ENCODE measurements at places on chromosomes 16 and 17.
A peak's percentile ranks its signal among the peaks of the same experiment; 100 is the strongest.

GRCh38 chr16:67147437-67148140 lies 3.2 kb downstream of the B3GNT9 start:
- DNase-seq = no peak

GRCh38 chr17:27345141-27345904 lies 51.4 kb downstream of the WSB1 start:
- no peak for DNase-seq

GRCh38 chr16:60731329-60732050 lies 1304.7 kb downstream of the CDH8 start:
- DNase-seq = peak; percentile 49

DNA sequence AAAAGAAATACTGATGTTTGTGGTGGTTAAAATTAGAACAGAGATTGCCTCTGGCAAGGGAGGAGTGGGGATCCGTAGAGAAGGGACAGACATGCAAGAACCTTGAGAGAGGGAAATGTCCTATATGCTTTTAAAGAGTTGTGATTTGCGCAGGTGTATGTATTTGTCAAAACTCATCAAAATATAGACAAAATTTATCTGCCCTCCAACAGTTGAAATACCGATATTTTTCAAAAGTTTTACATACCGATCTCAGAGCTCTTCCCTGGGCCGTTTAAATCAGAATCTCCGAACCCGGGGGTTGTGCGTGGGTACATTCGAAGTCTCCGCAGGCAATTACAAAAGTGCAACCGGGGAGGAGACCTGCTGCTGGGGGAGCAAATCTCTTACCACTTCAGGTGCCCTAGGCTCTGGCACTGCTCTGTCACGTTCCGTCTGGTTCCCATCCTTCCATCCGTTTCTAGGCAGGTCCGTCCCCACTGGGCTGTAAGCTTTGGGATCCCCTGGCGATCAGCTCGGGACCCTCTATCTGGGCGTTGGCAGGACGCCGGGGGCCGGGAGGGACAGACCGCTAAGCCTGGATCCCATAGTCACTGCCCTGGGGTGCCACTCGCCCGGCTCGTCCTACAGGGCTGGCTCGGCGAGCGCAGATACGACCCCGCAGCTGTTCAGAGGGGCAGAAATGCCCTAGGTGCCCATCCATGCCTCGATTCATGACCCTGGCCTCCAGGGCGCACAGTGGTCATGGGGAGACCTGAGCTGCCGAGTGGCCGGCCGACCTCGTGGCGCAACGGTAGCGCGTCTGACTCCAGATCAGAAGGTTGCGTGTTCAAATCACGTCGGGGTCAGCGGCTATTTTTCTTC lies 4.2 kb downstream of the BORCS6 start:
- peak; percentile 70 for DNase-seq

DNA sequence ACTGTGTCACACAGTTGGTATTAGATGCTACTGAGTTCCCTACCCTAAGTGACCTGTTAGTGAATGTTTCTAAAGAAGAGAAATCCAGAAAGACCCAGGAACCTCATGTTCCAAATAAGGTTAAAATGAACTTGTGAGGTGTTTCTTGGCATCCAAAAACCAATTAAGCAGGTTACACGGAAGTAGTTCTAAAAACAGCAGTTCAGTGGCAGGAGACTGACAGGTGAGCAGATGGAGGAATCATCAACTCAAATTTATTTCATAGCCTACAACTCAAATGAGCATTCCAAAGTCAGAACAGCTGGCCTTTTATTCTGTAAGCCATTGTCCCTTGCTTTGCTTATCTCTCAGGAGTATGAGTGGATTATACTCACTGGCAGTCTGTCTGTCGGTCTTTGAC lies 188.3 kb downstream of the IRX3 start:
- no peak for DNase-seq

- DNase-seq = no peak
These were observed 37.6 kb downstream of the CBFA2T3 start for GRCh38 chr16:88939245-88939971.

GRCh38 chr16:58418601-58419000 lies 26.3 kb downstream of the GINS3 start:
- DNase-seq = no peak

DNA sequence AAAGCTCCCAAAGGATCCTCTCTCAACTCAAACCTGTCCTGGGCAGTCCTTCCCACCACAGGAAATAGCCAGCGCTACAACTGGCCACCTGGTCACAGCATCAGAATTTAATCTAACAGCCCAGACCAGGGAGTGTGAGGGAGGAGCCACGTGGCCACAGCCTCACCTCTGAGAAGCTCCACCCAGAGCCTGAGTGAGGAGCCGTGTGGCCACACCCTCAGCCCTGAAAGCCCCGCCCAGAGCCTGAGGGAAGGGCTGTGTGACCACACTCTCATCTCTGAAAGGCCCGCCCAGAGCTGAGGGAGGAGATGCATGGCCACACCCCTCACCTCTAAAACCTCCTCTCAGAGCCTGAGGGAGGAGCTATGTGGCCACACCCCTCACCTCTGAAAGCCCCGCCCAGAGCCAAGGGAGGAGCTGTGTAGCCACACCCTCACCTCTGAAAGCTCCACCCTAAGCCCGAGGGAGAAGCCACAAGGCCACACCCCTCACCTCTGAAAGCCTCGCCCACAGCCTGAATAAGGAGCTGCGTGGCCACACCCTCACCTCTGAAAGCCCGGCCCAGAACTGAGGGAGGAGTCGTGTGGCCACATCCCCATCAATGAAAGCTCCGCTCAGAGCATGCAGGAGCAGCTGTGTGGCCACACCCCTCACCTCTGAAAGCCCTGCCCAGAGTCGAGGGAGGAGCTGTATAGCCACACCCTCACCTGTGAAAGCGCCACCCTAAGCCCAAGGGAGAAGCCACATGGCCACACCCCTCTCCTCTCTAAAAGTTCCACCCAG lies 28.6 kb downstream of the SLC38A8 start:
- DNase-seq = peak; percentile 10

DNA sequence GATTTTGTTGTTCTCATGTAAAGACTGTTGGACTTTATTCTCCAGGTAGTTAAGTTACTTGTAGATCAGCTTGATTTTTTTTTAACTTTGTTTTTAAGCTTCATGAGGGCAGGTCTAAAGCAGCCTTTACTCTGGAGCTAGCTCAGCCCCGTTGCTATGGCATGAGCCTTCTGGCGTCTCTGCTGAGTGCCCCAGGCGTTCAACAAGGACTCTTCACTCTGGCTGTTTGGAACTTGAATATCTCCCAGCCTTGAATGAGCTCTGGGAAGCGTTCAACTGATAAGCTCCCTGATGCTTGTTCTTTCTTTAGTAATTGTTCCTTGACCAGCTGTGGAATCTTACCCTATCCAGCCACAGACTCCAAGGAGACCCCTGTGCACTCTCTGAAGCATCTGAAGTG lies 82.3 kb downstream of the GNAO1 start:
- no peak for DNase-seq

- DNase-seq = peak; percentile 34
These were observed 2.1 kb upstream of the MFAP4 start for GRCh38 chr17:19388791-19389785.

- DNase-seq = no peak
These were observed 20.9 kb downstream of the SOCS1 start for GRCh38 chr16:11234884-11235702.

- peak; percentile 71 for DNase-seq
These were observed 504 bp downstream of the FOXC2 start for GRCh38 chr16:86566966-86567700.

DNA sequence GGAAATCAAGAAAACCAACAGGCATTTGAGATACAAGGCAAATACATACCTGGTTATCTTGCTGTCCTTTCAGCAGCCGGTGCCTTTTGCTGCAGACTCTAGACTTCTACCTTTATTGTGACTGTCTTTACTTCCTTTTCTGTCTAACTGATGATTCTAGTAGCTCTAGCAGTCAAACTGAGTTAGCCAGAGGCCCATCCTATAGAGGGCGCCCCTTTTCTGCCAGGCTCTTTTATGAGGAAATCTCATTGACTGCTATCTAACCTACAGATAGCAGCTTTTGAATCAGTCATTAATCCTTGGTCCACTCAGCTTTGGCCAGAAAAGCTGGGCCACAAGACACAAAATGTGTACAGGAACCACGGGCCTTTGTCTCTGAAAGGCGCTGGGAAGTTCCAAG lies 87.5 kb upstream of the WSB1 start:
- no peak for DNase-seq

GRCh38 chr17:10314329-10314728 lies 58.5 kb downstream of the MYH13 start:
- DNase-seq = no peak

GRCh38 chr17:29572691-29573557 lies 4.4 kb downstream of the TP53I13 start:
- DNase-seq = peak; percentile 54

GRCh38 chr16:50266337-50267091 lies at the start of gene ADCY7:
ADCY7 (plus strand) TSS chr16:50266551; CDS start chr16:50288180, 21,629 bp downstream.
- peak; percentile 91 for DNase-seq

GRCh38 chr16:85330694-85331188 lies 218.5 kb upstream of the CIBAR2 start:
- peak; percentile 86 for DNase-seq

DNA sequence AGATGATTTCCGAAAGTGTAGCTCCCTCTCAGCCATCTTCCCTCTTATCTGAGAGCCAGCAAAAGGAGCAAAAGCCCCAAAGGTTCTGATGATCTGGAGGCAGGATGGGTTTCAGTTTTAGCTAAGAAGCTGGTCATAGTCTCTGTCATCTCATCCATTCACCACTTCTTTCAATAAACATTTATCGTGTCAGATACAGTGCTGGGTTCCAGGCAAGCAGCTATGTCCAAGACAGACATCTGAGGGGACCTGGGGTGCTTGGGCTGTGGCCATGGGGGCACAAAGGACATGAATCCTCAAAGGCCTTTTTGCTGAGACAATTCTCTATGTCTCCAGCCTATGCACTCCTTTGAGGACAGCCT lies 1.0 kb upstream of the ETV4 start:
- DNase-seq = no peak

DNA sequence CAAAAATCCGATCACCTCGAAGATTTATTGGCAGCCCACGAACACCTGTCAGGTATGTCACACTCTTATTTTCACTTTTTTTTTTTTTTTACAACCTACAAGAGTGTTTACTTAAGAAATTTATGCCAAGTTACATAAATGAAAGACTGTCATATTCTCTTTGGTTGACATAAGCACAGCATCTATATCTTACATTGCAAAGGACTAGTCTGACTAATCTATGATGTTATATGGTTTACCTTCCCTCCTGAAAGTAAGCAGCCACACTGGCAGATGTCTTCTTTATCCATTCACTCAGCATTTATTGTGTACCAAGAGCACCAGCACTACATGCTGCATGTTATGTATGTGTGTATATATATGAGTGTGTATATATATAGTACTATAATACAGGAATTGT lies 156.3 kb downstream of the CDRT15L2 start:
- no peak for DNase-seq

GRCh38 chr17:76736349-76737081 lies 616 bp downstream of the SRSF2 start:
- peak; percentile 61 for DNase-seq

DNA sequence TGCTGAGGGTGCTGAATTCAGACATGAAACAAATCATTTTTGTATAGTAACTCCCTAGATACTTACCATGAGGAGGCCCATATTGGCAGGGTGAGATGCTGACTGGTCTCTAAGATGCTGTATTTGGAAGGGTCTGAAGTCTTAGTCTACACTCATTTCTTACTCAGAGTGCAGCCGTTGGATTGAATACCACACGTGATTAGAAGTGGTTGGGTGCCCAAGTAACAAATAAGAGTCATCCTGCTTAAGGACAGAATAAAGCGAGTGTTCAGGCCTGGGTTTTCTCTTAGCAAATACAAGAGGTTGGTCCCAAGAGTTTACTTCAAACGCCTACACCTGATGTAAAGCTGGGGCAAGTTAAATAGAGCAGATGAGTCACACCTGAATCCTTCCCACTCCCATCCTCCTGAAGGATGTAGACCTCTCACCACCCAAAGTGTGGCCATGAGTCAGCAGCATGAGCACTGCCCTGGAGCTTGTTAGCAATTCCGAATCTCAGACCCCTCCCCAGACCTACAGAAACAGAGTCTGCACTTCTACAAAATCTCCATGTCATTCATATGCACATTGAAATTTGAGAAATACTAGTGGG lies 284.6 kb upstream of the CDH5 start:
- peak; percentile 94 for DNase-seq

DNA sequence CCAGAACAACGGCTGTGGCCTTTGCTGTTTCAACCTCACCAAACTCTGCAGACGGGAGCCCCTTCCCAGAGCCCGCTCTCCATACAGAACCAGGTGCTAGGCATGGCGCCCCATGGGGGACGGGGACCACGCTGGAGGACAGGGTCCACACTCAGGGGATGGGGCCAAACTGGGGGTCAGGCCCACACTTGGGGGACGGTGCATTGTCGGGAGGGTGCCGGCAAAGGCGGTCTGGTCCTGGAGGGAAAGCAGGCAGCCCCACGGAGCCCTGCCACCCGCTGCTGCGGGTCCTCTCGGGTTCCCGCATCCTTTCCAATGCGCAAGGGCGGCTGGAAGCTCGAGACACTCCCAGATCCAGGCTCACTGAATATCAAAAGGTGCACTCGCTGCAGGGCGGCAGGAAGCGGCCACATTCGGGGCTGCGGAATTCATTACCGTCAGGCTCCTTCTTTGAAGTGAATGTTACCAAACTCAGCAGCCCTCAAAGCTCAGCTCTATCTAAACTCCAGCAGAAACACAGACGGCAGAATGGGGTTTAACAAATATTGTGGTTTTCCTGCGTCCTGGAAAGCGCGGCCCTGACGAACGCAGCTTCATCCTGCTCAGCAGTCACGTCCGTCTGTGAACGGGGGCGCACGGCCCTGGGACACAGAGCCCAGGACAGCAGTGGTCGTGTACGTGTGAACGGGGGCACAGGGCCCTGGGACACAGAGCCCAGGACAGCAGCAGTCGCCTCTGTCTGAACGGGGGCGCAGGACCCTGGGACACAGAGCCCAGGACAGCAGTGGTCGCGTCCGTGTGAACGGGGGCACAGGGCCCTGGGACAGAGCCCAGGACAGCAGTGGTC lies 41.3 kb downstream of the LMF1 start:
- no peak for DNase-seq
